Mucosa of descending colon (tissue), 3 donors: ENCODE measurements at places on chromosomes 5 and 9.

GRCh38 chr5:164002214-164002613 is 496.8 kb downstream of the MAT2B start:
- no peak for DNase-seq

GRCh38 chr9:87119328-87119881 is 172.1 kb upstream of the GAS1 start:
- DNase-seq = peak; percentile 3

DNA sequence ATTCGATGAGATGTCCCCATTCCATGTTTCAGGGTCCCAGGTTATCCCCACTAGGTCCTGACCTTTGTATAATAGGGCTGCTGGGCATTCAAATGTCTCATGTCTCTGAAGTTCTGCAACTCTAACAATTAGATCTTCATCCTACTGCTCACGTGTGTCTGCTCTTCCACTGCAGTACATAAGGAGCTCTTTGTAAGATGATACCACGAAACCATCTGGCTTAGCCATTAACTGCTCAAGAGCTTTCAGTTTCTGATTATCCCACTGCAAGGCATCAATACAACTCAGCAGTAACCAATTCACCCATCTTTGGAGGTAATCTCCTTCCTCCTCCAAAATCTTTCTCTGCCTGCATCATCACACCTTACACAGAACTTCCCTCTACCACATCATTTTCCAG is 49.9 kb upstream of the PPP2CA start:
- no peak for DNase-seq

DNA sequence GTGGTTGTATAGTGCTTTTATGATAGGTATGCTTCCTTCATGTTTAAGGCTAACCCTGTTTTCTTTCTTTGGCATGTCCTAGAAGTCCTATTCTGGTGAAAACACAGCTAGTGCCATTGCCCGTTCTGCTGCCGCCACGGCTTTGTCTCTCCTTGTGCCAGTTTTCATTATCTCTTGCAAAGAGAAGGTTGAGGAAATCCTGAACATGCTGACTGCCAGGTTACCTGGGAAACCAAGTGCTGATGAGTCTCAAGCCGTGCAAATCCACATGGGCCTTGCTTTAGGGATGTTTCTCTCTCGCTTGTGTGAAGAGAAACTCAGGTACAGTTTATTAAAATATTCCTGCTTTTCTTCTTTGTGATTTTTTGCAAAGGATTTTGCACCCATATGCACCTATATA is 102.2 kb downstream of the HACD4 start:
- no peak for DNase-seq

DNA sequence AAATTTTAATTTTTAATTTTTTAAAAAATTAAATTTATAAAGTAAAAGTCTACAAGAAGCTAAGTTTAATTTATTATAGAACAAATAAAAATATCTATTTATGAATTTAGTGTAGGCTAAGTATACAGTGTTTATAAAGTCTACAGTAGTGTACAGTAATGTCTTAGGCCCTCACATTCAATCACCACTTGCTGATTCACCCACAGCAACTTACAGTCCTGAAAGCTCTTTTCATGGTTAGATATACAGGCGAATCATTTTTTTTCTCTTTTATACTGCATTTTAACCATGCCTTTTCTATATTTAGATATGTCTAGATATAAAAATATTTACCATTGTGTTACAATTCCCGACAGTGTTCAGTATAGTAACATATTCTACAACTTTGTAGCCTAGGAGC is 55.9 kb downstream of the PCSK1 start:
- no peak for DNase-seq

- DNase-seq = peak; percentile 61
Measured at GRCh38 chr5:90548069-90548593, 10.5 kb upstream of the ADGRV1 start.

- no peak for DNase-seq
Measured at GRCh38 chr9:37760416-37761161, 7.0 kb downstream of the TRMT10B start.

DNA sequence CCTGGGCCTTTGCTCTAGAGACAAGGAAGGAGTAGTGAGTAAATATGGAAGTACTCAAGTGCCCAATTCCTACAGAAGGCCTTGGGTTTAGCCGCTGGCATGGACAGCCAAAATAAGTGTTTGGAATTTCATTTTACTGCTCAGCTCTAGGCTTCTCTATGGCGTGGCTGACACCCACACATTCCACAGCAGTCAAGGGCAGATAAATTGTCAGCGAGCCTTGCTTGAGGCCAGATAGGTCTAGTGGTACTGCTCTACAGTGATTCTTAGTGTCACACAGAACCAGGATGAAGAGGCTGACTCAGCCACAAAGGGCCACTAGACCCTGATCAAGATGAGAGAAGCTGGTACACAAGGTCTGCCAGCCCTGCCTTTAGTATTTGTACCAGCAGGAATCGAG is 111.0 kb upstream of the NFIB start:
- no peak for DNase-seq

DNA sequence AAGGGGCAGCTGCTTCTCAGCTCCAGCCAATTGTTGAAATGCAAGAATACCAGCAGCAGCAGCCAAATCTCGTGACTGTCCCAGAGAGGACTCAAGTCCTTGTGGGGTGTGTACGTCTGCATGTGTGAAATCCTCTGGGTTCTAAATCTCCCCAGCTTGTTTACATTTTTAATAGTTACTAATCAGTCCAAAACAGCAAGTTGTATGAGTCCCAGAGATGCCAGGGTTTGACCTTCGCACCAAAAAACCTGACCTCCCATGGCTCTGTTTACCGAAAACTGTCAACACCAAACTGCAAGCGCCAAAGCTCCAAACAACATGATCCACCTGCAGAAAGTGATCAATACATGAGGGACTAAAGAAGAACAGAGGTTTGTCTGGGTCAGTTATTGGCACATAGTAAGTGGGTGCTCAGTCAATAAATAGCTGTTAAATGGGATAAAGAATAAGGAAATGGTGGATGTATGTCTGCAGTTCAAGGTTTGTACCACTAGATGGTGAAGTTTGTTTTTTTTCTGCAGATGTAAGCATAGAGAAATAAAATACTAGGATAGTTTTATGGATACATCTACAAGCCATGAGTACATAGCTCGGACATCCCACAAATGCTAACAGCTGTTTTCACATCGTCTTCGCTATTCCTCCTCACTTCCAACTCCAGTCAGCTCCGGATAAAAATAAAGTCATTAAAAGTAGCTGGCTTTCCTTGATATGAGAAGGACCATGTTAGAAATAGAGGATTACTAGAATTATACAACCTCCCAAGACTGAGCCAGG is 85.3 kb upstream of the ADRB2 start:
- DNase-seq = no peak

DNA sequence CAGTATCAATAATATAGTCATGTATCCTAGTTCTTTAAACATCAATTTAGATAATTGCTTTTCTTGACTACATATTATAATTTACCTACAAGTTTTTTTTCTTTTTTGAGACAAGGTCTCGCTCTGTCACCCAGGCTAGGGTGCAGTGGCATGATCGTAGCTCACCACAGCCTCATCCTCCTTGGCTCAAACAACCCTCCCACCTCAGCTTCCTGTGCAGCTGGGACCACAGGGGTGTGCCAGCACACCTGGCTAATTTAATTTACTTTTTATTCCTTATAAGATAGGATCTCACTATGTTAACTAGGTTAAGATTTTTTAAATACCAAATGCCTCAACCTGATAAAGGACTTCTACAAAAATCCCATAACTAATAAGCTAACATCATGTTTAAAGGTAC is 21.1 kb downstream of the UIMC1 start:
- DNase-seq = no peak

GRCh38 chr5:101253096-101253495 is 350.0 kb upstream of the ST8SIA4 start:
- DNase-seq = no peak

GRCh38 chr5:143657647-143658285 is 154.2 kb upstream of the HMHB1 start:
- no peak for DNase-seq

GRCh38 chr9:129816501-129817435 is 7.2 kb downstream of the TOR1A start:
- peak; percentile 15 for DNase-seq

DNA sequence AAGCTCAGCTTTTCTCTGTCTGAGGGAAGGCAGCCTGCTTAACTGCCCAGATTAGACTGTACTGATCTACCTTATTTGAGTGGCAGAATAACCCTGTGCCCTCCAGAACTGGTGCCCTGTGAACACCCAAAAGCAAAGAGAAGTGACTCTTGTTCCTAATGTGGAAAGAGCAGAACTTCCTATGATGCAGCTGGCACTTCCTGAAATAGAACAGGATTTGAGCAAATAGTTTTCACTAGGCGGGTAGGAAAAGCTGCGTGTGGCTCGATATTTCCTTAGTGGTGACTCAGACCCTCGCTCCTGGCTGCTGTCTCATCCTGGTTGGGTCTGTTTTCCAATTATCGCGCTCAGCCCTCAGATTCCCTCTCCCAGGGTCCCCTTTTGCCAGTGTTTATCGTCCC is 89.9 kb downstream of the SH3TC2 start:
- DNase-seq = no peak

- DNase-seq = no peak
Measured at GRCh38 chr5:140764177-140764973, 21.6 kb upstream of the PCDHA1 start.

DNA sequence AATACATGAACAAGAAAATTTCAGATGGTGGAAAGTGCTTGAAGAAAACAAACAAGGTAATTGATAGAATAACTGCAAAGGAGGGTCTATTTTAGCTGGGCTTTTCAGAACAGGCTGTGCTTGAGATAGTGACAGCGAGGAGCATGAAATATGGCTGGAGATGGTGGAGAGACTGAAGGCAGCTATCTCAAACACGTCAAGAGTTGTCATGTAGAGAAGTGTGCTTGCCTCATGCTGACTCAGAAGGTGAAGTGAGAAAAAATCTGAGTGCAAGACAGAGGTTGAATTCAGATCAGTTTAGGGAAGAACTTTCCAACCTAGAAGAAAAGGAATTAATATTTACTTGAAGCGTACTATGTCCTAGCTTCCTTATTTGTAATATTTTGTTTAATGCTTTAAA is 115.5 kb upstream of the RANBP3L start:
- DNase-seq = no peak

DNA sequence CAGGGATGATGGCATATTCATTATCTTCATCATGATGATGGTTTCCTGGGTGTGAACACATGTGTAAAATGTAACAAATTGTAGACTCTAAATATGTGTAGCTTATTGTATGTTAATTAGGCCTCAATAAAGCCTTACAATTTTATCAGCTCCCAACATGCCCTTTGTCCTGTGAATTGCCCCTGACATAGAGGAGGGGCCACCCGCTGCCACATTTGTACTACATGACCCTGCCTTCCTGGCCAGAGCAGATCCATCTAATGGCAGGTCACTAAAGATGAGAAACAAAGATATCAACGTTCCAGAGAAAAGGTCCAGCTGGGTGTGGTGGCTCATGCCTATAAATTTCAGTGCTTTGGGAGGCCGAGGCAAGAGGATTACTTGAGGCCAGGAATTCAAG is 117.2 kb downstream of the CAAP1 start:
- peak; percentile 60 for DNase-seq

DNA sequence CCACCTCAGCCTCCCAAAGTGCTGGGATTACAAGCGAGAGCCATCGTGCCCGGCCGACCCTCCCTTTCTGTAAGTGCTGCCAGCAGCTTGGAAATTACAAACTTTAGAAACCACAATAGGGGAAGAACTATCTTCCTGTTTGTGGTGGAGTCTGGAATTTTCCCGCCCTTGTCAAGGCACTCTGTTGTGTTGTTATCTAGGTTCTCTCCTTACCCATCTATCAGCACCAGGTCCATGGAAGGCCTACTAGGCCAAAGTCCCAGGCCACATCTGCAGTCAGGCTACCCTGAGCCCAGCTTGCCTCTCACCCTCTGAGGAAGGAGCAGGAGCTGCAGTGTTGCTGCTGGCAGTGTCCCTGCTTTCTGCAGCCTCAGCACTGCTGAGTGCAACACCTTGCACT is 214.9 kb downstream of the MCTP1 start:
- no peak for DNase-seq

DNA sequence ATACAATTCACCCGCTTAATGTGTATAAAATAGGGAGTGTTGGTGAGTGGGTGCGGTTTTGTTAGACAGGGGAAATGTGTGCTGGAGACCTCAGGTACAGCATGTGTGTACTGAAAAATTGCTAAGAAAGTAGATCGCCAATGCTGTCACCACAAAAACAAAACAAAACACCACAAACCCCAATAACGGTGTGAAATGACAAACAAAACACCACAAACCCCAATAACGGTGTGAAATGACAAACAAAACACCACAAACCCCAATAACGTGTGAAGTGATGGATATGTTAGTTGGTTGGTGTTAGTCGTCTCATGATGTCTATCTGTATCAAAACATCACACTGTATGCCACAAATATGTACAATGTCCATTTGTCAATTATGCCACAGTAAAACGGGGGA is 14.2 kb upstream of the GFPT2 start:
- DNase-seq = no peak

- DNase-seq = no peak
Measured at GRCh38 chr9:19423163-19423562, 14.4 kb downstream of the ACER2 start.

GRCh38 chr5:178502401-178503100 is 87.6 kb downstream of the COL23A1 start:
- no peak for DNase-seq

DNA sequence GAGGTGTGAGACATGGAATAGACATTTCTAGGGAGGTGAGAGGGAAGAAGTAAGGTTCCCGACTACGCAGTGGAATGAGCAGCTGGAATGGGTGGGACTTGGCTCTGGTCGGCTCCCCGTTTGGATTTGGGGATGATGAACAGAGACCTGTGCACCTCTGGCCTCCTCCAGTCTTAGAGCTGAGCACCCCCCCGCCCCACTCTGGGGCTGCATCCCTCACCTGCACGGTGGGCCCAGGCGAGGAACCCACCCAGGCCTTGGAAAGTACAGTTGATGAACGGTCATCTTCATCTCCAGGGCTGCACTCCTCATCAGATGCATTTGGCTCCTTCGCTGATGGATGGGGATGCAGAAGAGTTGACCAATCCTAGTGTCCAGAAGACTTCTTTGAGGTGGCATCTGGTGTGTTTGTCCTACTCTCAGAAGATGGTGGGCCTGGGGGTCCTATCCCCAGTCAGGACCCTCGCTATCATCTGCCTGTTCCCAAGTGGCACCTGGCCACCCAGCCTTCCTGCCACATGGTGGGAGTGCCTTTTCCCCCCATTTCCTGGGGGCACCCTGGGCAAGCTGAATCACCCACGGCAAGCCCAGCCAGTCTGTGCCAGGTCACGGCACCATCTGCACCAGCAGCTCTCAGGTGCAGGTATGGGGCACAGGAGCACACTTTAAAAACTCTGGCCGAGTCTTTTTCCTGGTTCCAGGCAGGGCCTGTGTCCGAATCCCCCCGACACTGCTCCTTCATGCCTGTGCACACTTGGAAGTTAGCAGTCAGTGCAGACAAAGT is 70.5 kb downstream of the GTF3C4 start:
- no peak for DNase-seq

GRCh38 chr9:83200531-83200930 is 137.6 kb upstream of the RASEF start:
- DNase-seq = no peak
